ENCODE measurements at places on chromosomes 2 and 18.
A peak's percentile ranks its signal among the peaks of the same experiment; 100 is the strongest.

DNA sequence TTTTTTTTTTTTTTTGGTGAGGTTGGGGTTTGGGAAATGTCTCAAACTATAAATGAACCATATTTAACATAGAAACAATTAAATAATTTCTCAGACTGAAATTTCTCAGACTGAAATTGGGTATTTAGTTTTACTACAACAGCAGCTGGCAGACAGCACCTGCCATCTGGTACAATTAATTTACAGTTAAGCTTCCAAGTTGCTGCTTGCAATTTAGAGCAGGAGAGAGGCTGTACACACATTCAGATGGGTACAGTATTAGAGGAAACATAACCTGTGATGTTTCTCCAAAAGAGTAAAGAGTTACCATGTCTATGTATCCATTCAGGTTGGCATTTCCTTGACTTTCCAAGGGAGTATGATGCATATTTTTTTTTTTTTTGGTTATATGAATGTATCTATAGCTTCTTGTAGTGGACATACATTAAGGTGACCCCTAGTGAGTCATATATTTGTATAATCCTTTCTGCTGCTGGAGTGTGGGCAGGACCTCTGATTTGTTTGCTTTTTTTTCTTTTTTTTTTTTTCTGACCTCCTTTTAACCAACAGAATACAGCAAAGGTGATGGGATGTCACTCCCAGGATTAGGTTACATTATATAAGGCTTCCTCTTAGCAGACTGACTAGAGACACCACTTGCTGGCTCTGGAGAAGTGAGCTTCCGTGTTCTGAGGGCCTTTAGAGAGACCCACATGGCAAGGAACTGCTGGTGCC, 201.7 kb downstream of the PTH2R start:
- DNase-seq = peak; percentile 13

DNA sequence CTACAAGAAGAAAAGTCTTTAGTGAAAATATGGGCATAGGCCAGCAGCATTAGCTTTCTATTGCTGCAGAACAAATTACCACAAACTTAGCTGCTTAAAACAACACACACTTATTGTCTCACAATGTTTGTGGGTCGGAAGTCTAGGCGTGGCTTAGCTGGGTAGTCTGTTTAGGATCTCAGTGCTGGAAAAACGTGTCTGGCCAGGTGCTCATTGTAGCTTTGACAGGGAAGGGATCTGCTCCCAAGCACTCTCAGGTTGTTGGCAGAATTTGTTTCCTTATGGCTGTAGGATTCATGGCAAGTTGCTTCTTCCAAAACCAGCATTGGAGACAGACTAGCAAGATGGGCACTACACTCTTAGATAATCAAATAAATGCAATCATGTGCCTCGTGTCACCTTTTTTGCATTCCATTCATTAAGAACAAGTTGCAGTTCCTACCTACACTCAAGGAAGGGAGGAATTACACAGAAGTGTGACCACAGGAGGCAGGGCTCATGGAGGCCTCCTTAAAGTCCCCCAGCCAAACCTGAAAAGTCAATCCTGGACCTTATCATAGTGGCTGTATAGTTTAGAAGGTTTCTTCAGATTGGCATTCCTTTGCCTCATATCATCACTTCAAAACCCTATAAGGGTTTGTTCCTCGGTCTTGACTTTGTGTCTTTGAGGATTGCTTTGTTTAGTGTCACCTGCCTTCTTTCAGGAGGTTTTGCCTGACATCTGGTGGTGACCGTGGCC, 17.3 kb downstream of the MRPL30 start:
- no peak for DNase-seq

GRCh38 chr2:118706371-118706770, 141.1 kb downstream of the EN1 start:
- no peak for DNase-seq

DNA sequence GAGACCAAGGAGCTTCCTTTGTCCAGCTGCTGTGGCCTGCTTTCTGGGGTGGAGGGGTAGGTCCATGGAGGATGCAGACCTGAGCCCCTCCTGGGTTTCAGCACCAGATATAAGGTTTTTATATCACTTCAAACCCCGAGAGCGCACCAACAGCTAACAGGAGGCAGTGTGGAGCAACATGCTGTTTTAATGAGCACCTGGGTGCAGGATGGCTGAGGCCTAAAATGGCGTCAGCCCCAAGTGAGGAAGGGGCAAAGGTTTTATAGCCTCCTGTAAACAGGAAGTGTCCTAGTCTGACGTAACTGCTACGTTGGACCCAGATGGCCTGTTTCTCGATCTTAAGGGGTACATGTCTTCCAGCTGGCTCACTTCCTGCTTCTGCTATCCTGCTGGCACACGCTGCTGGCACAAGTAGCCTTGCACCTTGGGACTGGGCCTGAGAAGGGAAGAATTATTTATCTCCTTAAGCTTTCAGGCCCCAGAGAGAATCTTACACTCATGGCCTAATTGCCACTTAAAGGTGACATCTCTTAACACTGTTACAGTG, 11.4 kb upstream of the REG1B start:
- DNase-seq = no peak

- DNase-seq = no peak
These were observed 14.0 kb downstream of the TNS1 start for GRCh38 chr2:217988840-217989204.

GRCh38 chr2:105744909-105745853, at the start of gene NCK2:
Gene NCK2 (plus strand): TSS chr2:105744912. CDS start chr2:105855064, 110,152 bp downstream.
- peak; percentile 31 for DNase-seq

- DNase-seq = no peak
These were observed 147.8 kb upstream of the MAP3K20 start for GRCh38 chr2:172927641-172928357.

DNA sequence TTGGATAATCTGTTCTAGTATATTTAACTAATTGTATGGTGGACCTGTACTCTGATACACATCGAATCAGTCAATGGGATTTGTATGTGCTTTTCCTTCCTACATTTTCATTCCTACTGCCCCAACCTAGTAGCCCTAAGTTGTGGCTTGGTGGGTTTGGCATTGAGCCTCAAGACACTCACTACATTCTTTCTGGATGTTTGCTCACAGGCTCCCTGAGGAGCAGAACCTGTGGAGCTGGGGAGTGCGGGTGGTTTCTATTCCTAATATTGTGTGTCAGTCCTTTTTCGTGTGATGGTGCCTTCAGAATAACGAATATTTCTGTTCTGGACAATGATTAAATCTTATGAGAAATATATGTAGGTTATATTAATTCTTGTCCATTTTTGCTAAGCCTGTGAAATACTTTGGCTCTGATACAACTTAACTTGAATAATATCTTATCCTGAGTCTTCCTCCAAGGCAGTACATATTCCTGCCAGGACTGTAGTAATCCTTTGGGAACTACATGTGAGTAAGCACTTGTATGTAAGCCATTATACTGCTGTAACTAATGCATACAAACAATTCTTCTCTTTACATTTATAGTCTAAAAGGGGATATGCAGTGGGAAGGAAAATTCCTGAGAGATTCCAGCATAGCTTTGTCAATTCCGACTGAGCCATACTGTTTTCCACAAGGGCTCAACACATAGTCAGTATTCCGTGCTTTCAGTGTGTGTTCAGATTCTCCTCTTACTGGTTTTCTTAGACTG, 150.6 kb downstream of the AGPS start:
- no peak for DNase-seq

GRCh38 chr2:199903111-199903510, 8.0 kb upstream of the C2orf69 start:
- DNase-seq = no peak

GRCh38 chr2:113886479-113887008, 3.3 kb upstream of the ACTR3 start:
- DNase-seq = no peak

- no peak for DNase-seq
These were observed 104.7 kb upstream of the PKDCC start for GRCh38 chr2:41943159-41943558.

- no peak for DNase-seq
These were observed 133.7 kb upstream of the MEIS1 start for GRCh38 chr2:66301022-66301766.

DNA sequence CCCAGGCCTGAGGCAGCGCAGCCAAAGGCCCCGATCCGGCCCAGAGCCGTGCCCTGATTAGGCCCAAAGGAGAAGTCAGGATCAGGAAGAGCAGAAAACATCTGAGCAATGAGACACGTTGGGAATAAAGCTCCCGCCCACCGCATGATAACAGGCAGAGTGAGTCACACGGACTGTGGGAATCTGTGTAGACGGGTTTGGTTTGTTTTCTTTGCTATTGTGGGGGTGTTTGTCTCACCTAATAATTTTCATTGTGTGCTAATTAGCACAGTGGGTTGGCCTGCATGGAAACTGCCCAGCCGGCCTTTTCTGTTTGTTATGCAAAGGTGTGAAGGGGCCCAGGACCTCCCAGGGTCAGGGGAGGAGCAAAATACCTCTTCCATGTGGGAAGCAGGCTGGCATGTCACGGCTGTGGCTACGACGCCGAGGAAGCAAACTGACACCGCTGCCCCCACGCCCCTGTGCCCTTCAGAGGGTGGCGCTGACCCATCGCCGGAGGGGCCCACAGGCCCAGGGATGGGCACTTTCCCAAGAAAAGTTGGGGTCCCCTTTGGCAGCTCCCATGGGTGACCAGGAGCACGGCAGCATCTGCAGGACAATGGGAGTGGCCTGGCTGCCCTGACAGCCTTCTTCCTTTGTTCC, 68.4 kb upstream of the CTDP1 start:
- DNase-seq = no peak

DNA sequence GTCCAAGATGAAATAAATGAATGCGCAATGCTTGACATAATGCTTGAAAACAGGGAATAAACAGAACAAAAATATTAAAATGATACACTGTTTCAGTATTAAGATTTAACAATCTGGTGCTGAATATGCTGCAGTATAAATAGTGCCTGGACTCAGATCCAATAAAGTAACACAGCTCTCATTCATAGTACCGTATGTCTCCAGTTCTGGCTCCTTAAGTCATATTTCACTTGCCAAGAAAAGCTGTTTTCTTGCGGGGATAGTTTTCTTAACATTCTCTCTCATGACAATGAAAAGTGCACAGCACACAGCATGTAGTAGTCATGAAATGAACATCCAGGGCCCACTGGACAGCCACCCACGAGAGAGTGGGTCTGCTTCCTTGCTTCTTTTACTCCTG, 74.7 kb downstream of the SATB2 start:
- no peak for DNase-seq

GRCh38 chr18:40985436-40985835, 969.6 kb upstream of the PIK3C3 start:
- DNase-seq = no peak

Measured in SK-N-DZ (cell line).